Cortex of kidney (tissue), 1 donor: ENCODE measurements at places on chromosomes 5 and 9.

GRCh38 chr5:60959156-60959555 lies 14.2 kb downstream of the NDUFAF2 start:
- no peak for DNase-seq

- DNase-seq, result no peak
Measured at GRCh38 chr5:178464431-178465048, 125.7 kb downstream of the COL23A1 start.

DNA sequence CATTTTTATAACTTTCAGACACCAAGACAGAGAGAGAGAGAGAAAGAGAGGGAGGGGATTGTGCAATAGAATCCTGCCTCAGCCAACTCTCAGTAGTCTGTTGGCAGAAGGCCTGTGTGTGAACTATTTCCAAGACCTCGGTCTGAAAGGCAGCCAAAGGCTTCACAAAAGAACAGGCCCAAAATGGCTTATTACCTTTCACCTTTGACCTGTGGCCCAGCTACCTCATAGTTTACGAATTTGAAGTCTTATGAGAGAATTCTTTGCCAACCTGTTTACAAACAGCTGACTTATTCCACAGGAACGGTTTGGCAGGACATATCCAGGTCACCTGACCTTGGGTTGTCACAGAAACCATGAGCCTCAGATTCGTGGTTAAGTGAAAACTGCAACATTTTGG lies 48.6 kb downstream of the NR2F1-AS1 start:
- no peak for DNase-seq

- DNase-seq, result no peak
Measured at GRCh38 chr9:113570749-113571711, 107.5 kb downstream of the RGS3 start.

DNA sequence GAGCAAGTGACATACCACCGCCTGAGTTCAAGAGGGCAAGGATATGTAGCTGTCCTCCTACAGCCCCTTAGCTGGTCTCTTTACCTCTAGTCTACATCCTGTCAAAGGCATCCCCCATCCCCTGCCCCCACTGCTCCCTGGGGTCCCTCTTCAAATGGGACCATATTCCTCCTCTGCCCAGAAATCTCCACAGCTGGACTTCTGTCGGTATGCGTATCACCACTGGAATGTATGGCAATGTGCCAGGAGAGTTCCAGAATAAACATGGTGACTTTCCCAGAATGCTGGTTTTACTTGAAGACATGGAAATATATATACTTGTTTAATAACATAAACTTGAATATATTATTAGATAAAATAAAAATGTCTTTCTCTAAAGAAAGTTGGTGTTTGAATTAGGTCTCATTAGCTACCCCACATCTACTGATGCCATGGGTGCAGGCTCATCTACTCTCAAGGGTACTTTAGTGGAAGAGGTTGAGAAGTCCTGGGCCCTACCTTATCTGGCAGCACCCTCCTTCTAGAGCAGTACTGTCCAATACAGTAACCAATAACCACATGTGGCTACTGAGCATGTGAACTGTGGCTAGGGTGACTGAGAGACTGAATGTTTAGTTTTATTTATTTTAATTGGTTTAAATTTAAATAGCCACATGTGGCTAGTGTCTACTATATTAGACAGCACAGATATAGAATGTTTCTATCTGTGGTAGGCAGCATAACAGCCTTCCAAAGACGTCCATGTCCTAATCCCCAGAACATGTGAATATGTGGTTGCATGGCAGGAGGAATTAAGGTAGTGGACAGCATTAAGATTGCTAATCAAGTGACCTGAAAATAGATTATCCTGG lies 181.7 kb upstream of the SLC30A5 start:
- DNase-seq, result no peak

GRCh38 chr9:94847486-94847885 lies 121.0 kb downstream of the AOPEP start:
- DNase-seq, result no peak

DNA sequence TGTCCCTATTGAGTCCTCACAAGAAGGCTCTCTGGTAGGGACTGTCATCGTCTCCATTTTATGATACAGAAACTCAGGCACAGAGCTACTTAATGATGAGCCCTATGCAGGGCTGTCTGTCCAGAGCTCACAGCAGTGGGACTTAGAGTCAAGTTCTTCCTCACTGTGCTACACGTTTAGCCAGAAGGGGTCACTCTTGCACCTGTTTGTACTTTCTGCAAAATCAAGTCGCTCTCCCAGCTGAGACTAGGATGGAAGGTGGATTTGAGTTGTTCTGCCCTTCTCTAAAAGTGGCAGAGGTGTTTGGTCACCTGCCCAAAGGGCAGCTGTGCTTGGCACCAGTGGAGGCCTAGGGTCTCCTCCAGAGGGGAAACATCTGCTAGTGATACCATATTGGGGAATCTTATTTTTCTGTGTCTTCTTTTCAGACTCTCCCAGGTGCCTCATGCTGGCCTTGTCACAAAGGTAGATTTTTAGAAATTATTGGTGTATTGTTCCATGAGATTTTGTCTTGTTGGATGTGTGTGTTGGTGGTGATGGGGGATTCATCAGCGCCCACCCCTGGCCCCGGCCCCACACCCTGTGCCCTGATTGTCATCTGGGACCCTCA lies 104.2 kb downstream of the PPARGC1B start:
- DNase-seq, result no peak

DNA sequence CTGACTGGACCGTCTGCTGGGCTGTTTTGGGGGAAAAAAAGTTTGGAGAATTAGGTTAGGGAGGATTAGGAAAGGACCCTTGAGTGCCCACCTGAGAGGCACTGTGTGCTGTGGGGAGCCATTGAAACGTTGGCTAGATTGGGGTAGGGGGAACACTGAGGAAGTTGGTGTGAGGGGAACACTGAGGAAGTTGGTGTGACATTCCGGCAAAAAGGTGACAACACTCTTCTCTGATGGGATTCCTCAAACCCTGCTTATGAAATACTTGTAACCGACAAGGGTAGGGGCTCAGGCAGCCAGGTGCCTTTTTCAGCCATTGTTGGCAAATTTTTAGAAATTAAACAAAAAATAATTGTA lies 1.0 kb downstream of the CYSTM1 start:
- no peak for DNase-seq

DNA sequence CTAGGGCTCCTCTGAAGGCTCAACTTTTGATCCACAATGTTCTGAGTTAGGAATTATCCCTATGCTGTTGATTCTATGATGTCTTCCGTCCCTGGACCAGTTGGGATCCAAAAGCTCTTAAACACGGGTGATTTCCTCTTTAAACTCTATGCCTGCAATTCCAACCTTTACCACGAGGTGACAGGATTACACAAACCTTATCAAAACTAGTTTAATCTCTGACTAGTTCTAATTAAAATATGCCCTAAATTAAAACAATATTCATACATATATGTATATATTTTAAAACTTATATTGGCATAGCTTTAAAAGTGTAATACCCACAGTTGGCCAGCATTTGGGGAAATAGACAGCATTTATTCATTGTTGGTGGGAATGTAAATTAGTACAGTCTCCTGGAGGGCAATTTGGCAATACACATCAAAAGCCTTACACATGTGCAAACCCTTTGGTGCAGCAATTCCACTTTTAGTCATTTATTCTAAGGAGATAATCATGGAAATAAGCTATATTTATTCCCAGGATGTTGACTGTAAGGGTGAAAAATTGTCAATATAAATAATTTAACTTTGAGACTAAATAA lies 51.6 kb upstream of the PHYKPL start:
- no peak for DNase-seq

- DNase-seq, result no peak
Measured at GRCh38 chr5:94807985-94808384, 189.5 kb downstream of the SLF1 start.

DNA sequence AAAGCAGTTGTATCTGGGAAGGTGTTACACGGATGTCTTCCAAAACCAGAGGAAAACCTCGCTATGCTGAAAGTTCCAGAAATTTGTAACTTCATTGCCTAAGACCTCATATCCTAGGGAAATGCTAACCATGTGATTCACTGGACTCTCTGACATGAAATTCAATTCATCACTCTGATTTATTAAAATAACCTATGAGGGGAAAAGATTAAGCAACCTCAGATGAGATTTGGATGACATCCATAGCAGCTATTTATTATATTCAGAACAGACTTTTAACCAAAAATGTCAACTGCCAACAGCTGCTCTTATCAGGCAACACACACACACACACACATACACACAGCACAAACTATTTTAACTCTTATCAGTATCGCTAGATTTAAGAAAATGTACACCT lies 1006.4 kb upstream of the CTNND2 start:
- DNase-seq, result no peak

- no peak for DNase-seq
Measured at GRCh38 chr9:93667006-93667405, 90.6 kb downstream of the PHF2 start.

GRCh38 chr9:108755979-108756378 lies 99.8 kb downstream of the ACTL7B start:
- DNase-seq, result no peak

DNA sequence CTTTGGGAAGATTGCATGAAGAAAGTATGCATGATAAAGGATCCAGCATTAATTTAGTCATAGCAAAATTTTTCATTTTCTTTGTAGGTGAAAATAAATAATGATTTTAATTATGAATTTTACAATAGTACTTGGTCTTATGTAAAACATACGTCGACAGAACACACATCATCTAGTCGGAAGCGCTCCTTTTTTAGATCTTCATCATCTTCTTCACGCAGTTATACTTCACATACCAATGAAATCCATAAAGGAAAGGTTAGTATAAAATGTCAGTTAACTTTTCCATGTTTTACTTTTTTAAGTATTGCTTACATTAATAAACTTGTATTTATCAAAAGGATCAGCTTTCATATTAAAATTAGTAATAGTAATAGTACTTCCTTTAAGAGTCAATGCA lies 35.8 kb downstream of the C7 start:
- no peak for DNase-seq

GRCh38 chr9:132622159-132622558 lies 39.8 kb downstream of the BARHL1 start:
- no peak for DNase-seq

DNA sequence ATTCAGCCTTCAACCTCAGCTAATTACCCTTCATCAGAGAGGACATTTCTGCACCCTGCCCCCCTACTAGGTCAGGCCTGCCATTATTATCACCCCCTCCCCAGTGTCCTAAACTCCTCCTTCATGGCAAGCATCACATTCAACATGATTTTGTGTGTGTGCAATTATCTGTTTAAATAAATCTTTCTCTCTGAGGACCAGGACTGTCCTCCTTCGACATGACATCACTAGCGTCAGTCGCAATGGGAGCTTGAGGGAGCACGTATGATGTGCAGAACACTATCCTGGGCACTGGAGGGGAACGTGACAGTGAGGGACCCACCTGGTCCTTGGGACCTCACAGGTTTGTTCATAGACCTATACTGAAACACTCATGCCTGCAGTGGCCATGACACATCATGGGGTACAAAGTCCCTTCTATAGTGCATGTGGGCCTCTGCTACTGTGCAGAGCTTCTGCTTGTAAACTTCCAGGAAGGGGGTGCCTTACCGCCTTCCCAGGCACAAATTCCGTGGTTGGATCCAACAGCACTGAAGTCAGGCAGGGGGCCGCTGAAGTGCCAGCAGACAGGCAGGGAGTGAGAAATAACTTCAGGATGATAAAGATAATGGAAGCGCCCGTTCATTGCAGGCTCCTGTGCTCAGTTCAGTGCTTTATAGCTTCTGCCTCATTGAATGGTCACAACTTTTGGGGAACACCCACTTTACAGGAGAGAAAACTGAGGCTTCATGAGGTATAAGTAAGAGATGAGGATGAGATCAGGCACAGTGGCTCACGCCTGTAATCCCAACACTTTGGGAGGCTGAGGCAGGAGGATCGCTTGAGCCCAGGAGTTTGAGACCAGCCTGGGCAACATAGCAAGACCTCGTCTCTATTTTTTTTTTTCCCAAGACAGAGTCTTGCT lies 36.0 kb upstream of the STXBP1 start:
- DNase-seq, result no peak

DNA sequence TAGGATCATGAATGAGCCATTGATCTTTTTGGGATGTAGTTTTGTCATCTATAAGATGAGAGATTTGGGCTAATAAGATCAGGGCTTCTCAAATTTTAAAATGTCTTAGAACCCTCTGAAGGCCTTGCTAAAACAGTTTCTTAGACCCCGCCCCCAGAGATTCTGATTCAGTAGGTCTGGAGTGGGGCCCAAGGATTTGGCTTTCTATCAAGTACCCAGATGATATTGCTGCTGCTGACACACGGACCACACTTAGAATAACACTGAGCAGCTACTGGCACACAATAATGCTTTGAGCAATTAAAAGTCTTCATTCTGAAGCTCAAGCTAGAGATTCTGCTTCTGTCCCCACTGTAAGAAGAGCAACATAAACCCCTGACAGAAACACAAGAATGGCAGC lies 216.7 kb downstream of the SMARCA2 start:
- DNase-seq, result no peak

DNA sequence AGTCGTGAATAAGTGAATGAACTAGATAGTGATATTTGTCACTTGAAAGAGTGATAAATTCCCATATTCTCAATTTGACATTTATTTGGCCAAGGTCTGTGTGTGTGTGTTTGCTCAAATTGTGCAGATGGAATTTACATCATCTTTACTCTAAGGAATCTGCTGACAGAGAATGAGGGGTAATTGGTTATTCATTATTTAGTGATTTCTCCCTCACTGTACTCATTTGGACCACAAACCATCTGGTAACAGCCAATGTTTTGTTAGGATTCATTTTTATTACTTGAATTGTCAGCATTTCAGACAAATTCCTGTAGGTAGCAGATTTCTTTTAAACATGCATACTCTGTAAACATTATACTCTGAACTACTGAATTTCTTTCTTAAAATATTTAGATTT lies 15.6 kb downstream of the VCAN start:
- DNase-seq, result no peak

GRCh38 chr5:151742870-151743294 lies 15.5 kb downstream of the ATOX1 start:
- DNase-seq, result no peak
